ENCODE measurements at places on chromosomes 16 and 17.

GRCh38 chr16:30771726-30772125 is 9.6 kb downstream of the RNF40 start:
- no peak for DNase-seq

DNA sequence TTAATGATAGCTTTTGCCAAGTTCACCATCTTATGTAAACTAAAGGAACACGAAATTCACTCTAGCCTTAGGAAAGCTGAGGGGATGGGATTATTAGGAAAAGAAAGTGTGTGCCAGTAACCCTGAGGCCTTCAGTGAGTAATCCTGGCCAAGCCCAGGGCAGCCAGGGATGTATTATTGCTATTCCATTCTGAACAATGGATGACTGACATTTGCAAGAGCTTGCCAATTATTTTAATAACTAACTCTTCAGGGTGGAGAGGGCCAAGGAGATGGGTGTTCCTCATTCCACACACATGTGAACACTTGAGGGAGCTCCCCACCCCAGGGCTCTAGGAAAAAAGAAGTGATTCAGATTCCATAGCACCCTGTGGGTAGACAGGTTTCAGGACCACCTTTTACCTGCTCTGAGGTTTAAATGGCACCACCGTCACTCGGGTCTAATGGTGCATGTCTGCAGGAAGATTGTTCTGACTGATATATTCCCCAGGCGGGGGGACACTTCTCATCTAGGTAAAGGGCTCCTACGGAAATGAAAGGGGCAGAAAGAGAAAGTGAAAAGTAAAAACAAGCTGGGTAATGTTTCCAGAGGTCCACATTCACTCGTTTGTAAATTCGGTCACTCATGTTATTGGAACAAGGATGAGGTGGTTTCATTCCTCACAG is 41.5 kb downstream of the TK2 start:
- DNase-seq = no peak

DNA sequence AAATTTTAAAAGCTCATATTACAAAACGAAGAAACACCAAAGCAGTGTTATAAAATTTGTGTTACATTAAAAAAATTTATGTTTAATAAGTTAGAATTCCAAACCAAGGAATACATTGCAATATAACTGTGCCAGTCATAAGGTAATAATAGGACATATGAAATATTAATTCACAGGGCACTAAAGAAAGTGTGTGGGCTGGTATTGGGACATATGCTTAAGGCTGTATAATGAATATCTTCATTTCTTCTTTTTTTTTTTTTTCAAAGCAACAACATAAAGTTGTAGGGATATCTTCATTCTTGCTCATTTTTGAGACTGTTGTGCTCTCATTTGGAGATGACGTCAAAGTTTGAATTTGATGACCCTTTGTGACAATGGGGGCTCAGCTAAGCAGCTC is 17.5 kb upstream of the FBXO47 start:
- no peak for DNase-seq

DNA sequence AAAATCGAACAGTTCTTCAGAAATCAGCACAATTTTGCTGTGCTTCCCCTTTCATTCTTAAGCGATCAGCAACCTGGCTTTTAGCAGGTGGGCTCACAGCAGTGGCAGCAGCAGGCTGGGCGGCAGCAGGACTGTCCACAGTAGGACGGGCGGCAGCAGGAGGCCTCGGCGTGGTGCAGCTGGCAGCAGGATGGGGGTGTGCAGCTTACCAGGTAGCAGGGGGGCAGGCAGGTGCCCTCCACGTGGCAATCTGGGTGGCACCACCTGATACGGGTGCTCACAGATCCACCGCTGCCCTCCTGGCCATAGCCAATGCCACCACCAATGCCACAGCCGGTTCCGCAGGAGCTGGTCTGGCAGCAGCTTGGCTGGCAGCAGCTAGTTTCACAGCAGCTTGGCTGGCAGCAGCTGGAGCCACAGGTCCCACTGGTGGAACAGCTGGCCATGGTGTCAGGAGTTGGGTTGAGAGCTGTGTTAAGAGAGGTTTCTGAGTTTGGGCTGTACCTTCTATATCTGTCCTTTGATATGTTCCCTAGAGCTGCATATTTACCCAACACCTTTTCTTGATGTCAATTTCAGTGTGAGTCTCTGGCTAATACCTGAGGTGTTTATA is at the start of gene KRTAP1-4:
TSS of gene KRTAP1-4 (minus strand) at position 563 of the 613 bp plus-strand sequence. CDS start at position 446, 117 bp downstream.
- no peak for DNase-seq

- DNase-seq = no peak
Measured at GRCh38 chr17:64131606-64132270, 1.8 kb upstream of the ERN1 start.
